Stimulated activated CD8-positive, alpha-beta memory T cell treated with anti-CD3 and anti-CD28 coated beads, Interleukin-12 subunit alpha, Interleukin-12 subunit beta, amount 100 ng/mL, for 4 hours (primary cell): ENCODE measurements at places on chromosomes 5 and 9.

- DNase-seq = no peak
These were observed 23.8 kb downstream of the GDA start for GRCh38 chr9:72173080-72173479.

DNA sequence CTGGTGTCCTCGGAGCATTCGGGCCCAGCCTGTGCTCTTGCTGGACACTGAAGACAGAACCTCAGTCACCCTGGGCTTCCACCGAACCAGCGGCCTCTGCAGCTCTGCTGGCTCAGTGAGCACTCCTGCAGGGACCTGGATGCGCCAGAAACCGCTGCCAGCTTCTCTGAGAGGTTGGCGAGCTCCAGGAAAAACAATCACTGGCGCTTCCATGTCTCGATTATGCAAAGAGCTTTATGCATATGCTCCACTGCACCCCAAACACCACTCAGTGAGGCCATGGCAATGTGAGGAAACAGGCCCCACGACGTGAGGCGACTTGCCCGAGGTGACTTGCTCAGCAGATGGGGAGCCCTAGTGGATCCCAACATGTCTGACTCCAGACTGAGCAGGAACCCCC, 11.0 kb downstream of the PRDM12 start:
- no peak for DNase-seq

DNA sequence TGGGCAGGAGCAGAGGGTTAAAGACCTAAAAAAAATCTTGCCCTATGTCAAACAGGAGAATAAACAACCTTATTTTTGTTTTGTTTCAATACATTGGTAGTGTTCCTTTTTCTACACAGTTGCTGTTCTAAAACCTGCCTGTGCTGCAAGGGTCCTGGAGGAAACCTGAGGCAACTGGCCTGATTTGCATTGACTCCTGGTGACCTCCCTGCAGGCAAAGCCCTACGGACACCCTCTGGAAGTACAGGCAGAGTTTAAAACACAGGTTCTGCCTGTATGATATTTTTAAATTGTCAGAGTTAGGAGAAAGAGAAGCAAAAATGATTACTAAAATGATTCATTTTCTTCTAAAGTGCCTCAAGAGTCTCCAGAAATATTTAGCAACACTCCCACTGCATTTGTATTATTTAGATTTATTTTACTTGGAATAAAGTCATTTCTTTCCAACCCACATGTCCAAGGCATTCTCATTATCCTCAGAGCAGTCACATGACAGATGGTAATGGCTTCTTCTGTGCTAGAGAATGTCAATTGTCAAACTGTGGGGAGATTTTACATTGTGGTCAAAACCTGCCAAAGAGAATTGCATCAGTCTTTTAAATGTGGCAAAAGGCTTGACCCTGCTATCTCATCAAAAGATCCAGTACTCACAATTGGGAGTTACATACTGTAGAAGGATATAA, 559.6 kb downstream of the CETN3 start:
- DNase-seq = no peak

GRCh38 chr9:121249563-121249962, 18.4 kb upstream of the GSN start:
- no peak for DNase-seq

GRCh38 chr5:76874088-76874581, 24.3 kb downstream of the S100Z start:
- no peak for DNase-seq

DNA sequence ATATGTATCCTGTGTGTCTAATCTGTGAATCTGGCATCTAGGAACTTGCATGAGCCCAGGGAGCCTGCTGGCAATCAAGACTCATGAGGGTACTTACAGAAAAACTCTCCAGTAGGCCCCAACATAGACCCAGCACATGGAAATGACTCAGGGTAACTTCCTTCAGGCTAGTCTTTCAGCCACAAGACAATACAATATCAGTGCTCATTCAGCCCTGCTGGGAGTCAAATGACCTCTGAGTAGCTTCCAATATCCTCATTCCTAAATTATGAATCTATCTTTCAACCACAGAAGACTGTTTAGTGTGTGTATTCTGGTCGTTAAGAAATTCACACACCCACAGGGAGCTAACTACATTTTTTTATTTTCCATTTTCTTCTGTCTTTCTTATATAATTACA, 1273.0 kb downstream of the EFNA5 start:
- no peak for DNase-seq

DNA sequence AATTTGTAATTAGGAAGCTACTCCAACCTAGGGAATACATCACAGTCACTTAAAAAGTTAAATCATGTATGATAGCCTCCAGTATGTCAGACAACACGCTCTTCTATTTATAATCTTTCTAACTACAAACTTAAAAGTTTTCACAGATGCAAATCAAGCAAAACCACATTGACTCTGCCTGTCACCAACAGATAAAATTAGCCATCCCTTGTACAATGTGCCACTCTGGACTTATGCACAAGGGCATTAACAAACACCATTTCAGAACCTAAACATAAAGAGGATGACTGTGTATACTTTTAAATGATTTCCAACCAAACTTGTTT, 14.7 kb downstream of the ERP44 start:
- no peak for DNase-seq

- no peak for DNase-seq
These were observed 108.5 kb upstream of the PTPRD start for GRCh38 chr9:10721301-10721700.

GRCh38 chr5:11563822-11564221, 340.4 kb downstream of the CTNND2 start:
- no peak for DNase-seq

- DNase-seq = no peak
These were observed 72.5 kb upstream of the RASA1 start for GRCh38 chr5:87195104-87195591.

- DNase-seq = no peak
These were observed 88.6 kb downstream of the KCNN2 start for GRCh38 chr5:114450437-114450836.

DNA sequence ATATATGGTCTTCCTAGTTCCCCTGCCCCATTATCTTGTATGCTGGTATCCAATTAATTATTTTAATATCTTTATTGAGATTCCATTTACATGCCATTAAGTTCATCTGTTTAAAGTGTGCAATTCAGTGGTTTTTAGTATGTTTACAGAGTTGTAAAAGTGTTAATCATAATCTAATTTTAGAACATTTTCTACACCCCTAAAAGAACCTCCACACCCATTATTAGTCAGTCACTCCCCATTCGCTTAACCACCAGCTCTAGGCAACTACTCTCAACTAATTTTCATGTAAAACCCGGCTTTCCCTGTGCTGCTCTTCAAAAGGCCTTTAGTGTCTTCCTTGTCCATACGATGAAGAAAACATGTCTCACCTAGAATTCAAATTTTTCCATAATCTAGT, 20.8 kb upstream of the CAVIN4 start:
- DNase-seq = no peak

DNA sequence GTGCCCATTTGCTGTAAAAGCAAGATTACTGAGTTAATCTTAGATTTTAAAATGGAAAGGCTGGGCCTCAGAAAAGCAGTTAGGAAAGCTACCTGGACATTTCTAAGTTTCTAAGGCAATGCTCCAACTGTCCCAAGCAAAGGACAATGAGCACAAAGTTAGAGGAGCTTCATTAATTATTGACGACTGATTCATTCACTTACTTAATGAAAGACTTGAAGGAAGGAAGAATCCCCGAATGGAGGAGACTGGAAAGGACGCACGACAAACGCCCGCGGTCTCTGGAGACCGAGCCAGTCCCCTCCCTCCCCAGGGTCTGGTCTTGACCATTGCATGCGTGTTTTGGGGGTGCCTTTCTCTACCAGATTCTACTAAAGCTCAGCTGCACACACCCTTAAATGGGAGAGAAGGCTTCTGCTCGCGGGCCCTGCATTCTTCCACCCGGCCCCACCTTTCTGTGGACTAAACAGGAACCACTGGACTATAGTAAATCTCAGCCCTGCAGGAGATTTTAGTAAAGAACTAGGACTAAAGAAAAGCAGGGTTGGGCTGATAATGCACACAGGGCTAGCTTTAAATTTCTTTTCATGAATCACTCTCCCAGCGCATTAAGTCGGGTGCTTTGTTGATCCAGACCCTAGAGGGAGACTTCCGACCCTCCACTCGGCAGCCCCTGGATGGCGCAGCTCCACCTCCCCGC, 44.8 kb downstream of the CTSL start:
- DNase-seq = no peak

- DNase-seq = no peak
These were observed 367.4 kb upstream of the SMARCA2 start for GRCh38 chr9:1647776-1648175.

DNA sequence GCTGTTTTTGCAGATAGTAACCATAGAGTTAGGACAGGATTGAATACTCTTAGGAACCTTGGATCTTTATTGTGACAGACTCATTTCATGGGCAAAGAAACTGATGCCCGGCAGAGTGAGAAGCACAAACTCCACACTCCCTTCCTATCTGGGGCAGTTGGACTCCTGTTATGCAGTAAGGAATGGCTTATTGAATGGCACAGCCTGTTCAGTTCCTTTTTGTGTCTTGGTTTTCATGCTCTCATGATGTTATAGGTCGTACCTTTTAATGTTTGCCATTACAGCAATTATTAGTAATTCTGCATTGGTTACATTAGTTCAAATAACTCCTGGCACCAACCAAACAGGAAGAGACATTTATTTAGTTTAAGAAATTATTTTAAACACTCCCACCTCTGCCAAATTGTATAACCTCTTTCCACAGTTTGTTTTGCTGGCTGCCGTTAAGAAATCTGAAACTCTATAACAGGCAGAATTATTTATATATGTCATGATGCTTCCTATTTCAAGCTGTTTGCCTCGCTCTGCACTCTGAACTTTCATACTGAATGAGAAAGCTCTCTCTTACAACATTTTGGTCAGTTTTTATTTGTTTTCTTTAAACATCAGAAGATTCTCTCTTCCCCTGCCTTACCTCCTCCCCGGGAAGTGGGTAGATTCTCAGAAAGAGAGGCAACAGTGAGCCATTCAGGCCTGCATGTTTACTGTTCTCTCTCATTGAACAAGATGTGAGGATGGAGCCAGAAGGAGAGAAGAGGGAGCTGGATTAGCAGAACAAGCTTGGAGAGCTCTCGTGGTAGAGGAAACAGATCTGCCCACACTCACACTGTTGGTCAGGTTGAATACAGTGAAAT, 144.4 kb downstream of the ARHGEF28 start:
- no peak for DNase-seq

GRCh38 chr5:178699681-178700253, 30.7 kb downstream of the ZNF354A start:
- no peak for DNase-seq

GRCh38 chr9:16870596-16871335, at the start of gene BNC2:
Gene BNC2, minus strand, starts transcription at chr9:16870670. Its CDS starts 22 bp downstream, at chr9:16870648.
- no peak for DNase-seq

DNA sequence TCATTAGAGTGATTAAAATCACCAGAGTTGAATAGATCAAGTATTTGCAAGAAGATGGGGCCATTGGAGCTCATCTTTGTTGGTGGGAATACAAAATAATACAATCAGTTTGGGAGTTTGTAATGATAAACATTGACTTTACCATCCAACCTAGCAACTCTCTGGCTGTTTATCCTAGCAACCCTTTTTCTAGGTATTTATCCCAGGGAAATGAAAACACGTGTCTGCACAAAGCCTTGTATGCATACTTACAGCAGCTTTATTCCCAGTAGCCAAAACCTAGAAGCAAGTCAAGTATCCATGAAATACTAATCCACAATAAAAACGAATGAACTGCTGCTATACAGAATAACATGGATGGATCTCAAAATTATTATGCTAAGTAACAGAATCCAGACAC, 152.7 kb upstream of the DAB2 start:
- DNase-seq = no peak

GRCh38 chr5:4204276-4205141, 608.9 kb downstream of the IRX1 start:
- DNase-seq = no peak

DNA sequence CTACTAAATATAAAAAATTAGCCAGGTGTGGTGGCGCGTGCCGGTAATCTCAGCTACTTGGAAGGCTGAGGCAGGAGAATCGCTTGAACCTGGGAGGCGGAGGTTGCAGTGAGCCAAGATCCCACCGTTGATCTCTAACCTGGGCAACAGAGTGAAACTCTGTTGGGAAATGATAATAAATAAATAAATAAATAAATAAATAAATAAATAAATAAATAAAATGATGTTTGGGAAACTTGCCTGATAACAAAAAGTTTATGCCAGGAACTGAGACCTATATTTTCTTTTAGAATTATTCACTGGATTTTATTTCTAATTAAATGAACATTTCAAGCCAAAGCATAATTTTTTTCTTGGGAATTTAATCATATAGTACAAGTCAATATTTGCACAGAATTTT, 189.3 kb upstream of the CTNND2 start:
- no peak for DNase-seq

DNA sequence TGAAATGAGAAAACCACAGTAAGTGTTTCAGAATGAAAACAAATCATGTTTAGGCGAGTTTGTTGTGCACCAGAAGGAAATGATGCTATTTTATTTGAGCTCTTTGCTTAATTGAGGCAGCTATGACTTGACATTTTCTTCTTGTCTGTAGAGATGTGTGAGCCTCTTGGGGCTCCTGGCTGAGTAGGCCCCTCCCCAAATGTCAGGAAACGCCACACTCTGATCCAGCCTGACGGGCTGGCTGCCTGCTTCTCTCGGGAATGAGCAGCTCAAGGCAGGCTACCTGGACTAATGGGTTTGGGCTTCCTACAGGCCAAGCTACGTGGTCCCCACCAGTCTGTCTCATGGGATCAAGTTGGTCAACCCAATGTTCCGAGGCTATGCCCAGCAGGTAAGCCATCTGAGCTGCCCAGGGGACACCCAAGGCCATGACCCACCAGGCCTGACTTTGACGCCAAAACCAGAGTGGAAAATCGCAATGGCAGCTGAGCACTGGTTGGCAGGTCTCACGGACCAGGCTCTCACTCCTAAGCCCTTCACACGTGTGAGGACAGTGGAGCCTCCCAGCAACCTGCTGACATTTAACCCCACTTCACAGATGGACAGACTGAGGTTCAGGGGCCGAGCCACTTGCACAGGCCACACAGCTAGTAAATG, 29.9 kb downstream of the USP20 start:
- DNase-seq = no peak

- no peak for DNase-seq
These were observed 156.7 kb downstream of the ADAMTS12 start for GRCh38 chr5:33735072-33735471.

DNA sequence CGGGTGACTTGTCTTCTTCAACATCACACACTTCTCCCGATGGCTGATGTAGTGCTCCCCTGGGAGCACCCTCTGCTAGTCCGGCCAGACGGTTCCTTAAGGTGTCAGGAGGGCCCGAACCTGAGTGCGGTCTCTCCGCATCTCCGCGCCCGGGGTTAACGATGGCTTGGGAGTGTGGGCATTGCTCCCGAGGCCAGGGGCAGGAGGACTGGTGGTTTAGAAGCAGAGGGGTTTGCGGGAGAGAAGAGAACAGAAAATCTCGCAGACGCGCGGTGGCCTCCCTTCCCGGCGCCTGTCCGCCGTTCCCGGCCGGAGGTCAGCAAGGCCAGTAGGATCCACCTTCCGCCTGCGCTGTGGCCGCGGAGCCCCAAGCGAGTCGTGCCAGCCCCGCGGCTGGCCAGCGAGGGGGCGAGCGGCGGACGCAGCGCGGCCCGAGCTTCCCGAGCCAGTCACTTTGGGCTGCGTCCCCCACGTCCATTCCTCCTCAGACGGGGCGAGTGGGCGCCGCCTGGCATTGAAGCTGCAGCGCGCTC, 700 bp downstream of the CDO1 start:
- no peak for DNase-seq

GRCh38 chr5:90569084-90569483, 10.5 kb downstream of the ADGRV1 start:
- DNase-seq = no peak
